Midbrain (tissue), 1 donor: ENCODE measurements at places on chromosomes 5 and 9.

- DNase-seq = no peak
Observed at GRCh38 chr5:133499895-133500294, 112.4 kb downstream of the FSTL4 start.

DNA sequence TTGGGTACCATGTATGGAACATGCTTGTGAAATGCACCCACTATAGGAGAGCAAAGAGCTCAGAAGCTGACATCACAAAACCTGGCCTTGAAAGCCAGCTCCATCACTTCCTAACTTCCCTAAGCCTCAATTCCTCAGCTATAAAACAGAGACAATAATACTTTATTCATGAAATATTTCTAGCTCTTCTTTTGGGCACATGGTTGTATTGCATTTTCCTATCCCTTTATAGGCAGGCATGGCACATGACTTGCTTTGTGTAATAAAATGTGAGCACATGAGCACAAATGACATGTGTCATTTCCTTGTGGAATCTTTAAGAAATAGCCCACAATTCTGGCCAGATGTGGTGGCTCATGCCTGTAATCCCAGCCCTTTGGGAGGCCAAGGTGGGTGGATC is 18.5 kb downstream of the ZNF366 start:
- no peak for DNase-seq

GRCh38 chr9:86116425-86116824 is 17.1 kb upstream of the GOLM1 start:
- no peak for DNase-seq

- no peak for DNase-seq
Observed at GRCh38 chr5:63398346-63398745, 563.9 kb downstream of the HTR1A start.

- DNase-seq = peak; percentile 29
Observed at GRCh38 chr9:113614843-113615648, 151.5 kb downstream of the RGS3 start.

DNA sequence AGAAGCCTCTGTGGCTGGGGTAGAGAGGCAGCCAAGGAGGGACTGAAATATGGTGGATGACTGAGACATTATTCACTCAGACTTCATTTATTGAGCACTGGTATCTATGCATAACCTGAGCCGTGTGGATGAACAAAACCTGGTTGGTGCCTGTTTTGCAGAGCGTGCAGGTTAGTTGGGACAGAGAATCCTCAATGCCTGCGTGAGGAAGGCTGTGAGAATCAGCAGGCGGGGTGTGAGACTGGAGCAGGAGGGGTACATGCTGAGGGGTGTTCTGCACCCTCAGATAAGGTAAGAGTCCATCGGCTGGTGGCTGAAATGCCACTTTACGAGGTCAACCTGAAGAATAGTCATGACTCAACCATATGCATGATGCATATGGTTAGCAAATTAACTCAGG is 271.6 kb downstream of the MED10 start:
- no peak for DNase-seq

DNA sequence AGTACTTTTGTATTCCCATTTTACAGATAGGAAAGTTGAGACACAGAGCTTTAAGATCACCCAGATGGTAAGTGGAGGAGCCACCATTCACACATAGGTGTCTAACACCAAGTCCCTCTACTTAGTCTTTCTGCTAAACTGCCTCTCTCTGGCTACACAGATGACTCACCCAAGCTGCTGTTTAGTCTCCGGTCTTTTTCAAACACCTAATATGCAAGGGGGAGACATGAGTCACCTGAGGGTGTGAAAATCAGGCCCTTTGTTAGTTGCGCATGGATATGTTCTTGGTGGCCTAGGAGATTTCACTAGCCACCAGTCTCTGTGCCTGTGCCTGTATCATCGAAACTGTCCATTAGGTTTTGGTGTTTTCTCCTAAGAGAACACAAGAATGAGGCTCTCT is 117.8 kb downstream of the MAST4 start:
- DNase-seq = no peak

DNA sequence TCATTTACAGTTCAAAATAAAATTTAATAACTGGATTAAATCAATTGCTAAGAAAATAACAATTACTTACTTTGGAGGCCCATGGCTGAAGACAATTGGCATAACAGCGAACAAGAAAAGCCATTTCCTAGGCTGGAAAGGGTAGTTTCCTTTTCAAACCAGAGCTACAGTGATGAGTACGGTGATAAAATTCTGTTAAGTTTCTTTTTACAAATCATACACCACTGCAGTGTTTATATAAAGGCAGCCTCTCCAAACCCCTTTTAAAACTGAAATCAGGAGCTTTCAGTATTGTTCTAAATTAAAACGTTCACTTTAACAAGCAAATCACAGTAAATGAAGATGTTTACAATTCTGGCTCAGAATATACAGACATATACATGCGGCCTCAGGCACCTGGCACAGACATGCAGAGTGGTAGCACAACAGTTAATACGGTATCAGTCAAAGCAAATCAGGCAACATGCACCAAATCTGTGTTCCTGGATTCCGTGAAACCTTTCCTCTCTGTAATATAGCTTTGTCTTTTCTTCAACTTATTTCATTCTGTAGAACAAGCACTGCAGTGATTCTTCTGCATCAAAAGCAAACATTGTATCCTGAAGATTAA is 102.9 kb downstream of the RAPGEF6 start:
- peak; percentile 38 for DNase-seq

GRCh38 chr5:166562246-166562645 is 1729.2 kb upstream of the WWC1 start:
- DNase-seq = no peak

DNA sequence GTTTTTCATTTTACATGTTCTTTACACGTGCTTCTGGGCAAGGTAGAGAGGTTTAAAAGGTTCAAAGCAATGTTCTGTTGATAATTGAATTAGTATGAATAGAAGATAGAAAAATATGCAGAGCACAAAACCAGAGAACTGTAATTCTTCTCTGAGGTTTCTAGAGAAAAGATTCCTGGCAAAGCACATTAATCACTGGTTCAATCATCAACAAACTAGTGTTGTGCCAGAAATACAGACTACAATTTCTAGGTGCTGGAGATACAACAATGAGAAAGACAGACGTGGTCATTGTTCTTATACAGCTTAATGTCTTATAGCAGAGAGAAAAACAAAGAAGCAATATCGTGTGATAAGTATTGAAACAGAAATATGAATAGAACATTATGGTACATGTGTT is 25.5 kb downstream of the MEGF9 start:
- no peak for DNase-seq

GRCh38 chr5:19322716-19323485 is 665.1 kb downstream of the CDH18 start:
- no peak for DNase-seq

- peak; percentile 68 for DNase-seq
Observed at GRCh38 chr9:96136992-96137670, 164.8 kb downstream of the HSD17B3 start.

GRCh38 chr9:3150074-3150473 is 306.2 kb upstream of the PUM3 start:
- no peak for DNase-seq

DNA sequence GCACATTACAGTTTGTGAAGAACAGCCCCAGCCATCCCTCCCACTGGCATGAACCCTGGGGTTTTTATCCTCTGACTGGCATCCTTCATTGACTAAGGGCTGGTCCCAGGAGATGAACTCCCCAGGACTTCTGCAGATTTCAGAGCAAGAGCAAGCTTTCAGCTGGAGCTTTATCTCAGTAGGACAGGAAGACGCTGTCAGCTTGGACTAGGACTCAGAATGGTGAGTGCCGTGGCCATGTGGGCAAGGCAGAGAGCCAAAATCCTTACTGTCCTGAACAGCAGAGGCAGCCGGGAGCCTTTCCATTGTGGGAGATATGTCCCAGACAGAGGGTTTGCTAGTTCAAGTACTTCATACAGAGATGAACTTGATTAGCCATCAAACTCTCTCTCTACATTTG is 3.2 kb upstream of the ACOT12 start:
- no peak for DNase-seq

DNA sequence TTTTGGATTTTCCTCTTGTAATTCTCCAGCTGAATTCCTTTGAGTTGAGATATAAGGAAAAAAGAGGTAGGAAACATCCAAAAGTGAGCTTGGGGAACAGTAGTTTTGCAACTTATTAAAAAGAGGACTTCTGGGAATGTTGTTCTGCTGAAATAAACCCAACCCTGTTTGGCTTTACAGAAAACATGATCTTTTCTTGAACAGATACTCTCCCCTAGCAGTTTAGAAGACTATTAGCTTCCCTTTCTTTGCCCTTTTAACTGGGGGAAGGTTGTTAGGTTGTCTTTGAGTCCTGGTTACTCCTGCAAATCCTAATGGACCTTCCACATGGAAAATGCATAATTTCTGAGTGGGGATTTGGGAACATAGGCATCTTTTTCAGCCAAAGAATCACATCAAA is 168.7 kb upstream of the RPS23 start:
- no peak for DNase-seq

- DNase-seq = no peak
Observed at GRCh38 chr5:96683392-96683791, 21.2 kb downstream of the CAST start.

DNA sequence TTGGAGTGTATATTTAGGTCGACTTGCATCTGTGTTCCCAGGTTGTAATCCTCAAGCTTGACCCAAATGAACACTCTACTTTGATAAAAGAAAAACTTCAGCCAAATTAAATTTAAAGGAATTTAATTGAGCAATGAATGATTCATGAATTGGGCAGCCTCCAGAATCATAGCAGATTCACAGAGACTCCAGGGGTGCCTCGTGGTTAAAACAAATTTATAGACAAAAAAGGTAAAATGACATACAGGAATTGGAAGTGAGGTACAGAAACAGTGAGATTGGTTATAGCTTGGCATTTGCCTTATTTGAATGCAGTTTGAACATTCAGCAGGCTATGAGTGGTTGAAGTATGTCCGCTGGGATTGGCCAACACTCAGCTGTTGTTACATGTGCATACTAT is 21.6 kb upstream of the SPATA31D4 start:
- DNase-seq = no peak

GRCh38 chr5:143205386-143205785 is 198.1 kb downstream of the NR3C1 start:
- no peak for DNase-seq

DNA sequence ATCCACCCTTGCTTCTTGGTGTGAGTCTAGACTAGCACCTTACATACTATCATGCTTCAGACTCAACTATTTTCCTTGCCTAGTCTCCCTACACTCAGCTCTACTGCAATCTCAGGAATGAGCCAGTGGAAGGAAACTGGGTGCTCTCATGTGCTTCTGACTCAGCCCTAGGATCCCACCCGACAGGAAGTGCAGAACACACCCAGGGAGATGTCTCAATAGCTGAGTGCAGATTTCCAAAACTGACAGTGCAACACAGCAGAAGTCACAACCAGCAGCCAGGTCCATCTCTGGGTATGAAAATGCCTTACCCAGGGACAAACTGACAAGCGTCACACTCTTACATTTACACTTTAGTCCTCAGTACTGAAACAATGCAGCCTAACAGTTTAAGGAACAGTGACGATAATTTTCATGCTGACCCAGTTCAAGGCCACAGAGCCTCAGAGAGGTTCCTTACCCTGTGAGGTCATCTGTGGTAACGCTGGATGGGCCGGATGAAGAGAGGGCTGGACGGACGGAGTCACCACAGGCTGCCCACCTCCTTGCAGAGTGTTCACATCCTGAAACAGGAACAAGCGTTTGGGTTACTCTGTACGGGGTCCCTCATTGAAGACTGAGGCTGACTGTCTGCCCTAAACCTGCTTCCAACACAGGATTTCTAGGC is 33.0 kb downstream of the FKBP15 start:
- no peak for DNase-seq

DNA sequence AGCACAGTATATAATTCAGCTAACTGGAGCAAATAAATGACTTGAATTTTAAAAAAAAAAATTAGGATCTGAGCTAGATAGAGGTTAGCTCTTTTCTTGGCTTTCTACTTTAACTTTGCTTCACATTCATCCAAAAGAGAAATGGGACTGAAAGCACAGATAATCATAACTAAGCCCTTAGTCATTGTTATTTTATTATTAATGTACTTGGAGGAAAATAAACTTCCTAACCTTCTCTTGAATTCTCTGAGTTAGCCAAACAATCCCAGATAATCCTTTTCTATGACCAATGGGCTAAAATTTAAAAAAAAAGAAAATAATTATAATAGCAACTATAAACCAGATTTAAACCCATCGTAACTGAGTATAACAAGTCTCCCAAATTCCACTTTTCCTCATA is 57.6 kb upstream of the RASA1 start:
- DNase-seq = no peak

GRCh38 chr5:170755679-170756456 is 27.7 kb upstream of the GABRP start:
- DNase-seq = no peak

DNA sequence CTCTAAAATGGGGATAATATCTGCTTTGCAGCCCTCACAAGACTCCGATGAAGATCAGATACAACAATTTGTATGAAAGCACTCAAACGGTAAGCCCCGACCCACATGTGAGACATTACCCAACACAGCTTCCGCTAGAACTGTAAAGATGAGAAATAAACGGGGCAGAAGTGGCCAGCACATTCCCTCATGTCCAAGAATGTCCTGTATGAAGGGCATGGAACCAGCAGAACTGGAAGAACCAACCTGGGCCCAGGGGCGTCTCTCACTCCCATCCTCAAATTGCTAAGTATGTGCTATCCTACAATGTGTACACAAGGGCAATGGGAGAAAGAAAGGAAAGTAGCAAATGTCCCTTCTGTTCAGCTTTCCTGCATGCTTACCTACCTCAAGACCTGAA is 33.0 kb downstream of the CCDC125 start:
- no peak for DNase-seq

- DNase-seq = no peak
Observed at GRCh38 chr5:165569551-165569950, 2064.1 kb downstream of the MAT2B start.

GRCh38 chr5:17316970-17317459 is 99.6 kb downstream of the BASP1 start:
- no peak for DNase-seq

DNA sequence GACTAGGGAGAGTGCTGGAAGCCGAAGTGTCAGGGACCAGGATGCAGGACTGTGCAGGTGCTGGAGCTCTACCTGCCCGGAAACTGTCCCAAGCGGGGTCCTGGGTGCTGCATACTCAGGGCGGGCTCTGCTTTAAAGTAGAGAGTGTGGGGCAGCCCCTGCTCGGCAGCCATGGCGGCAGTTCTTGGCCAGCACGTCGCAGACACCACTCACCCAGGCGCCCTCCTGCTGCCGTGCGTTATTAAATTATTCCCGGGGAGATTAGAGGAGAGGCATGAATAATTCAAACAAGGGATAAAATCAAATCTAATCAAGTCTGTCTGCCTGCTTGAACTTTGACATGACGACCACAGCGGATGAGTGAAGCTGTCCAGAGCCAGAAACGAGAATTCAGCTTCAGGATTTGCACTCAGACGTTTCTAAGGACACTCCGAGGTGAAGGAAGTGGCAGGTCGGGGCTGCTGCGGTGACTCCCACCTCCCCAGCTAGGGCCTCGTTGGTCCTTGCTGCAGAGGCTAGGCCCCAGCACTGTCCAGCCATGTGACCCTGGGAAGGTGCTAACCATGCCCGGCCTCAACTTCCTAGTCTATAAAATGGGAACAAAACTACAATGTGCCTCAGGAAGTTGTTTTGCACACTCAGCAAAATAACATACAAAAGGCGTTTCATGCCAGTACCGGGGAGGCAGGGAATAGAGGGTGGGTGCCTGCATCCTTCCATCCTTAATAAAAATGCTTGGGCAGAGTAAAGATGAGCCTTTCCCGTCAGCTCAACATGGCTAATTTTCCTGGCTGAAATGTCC is 91.3 kb upstream of the ADAMTS2 start:
- DNase-seq = no peak
